ENCODE measurements at places on chromosomes 1 and 21.

DNA sequence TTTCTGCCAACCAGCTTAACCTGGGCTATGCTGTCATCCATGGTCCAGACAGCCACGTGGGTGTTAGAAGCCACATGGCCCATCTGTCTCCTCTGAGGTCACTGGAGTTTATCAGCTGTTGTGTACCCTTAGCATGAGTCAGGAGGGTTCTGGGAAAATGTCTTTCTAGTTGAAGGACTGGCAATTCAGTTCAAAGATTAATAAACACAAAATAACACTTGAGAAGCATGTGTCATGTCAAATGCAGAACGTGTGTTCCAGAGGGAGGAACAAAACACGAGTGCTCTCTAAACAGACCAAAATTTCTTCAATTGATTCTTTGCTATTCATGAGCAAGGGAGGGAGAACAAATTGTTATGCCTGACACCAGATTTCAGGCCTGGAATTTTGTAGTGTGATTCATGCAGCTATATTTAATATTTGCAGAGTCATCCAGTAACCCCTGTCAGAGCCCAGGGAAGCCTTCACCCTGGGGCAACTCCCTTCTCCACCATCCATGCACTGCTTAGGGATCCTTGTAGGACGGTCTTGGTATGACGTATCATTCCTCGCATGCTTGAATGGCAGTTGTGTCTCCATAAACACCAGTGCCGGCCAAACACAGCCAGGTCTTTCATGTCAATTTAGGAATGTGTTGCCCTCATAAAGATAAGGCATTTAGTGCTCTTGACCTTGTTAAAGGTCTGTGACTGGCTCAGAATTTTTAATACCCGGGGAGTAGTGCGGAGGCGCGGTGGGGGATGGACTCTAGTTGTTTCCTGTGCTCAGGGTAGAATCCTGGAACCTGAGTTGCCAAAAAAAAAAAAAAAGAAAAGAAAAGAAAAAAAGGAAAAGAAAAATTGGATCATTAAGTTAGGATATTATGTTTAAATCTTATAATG is 27.7 kb upstream of the DYRK1A start:
- peak; percentile 5 for DNase-seq

- no peak for DNase-seq
These were observed 8.9 kb upstream of the C1orf174 start for GRCh38 chr1:3908886-3909517.

GRCh38 chr1:109969907-109970306 is 14.7 kb upstream of the AHCYL1 start:
- no peak for DNase-seq

DNA sequence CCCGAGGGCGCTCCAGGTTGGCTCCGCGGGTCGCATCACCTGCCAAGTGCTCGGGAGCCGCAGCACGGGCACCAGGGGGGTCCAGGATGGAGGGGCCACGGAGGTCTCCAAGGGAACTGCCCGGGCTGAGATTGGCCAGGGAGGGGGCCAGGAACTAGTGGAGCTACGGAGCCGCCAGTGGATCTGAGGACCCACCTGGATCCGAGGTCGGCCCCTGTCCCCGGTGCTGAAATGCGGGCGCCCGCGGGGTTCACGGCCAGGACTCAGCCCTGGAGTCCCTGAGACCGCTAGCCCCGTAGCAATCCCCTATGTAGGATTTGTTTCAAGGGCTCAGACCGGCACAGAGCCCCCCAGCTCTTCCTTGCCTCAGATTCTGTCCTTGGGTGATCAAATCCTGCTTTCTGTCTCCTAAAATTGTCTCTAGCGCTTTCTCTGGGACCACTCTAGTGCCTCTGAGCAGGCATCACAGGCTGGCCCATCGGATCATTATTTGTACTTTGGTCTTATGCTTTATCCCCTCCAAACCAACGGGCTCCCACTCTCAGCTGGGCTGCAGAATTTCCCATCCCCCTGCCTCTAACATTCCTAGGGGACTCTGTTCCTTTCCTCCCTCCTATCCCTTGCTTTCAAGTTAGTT is 27.3 kb downstream of the KIAA2013 start:
- no peak for DNase-seq

DNA sequence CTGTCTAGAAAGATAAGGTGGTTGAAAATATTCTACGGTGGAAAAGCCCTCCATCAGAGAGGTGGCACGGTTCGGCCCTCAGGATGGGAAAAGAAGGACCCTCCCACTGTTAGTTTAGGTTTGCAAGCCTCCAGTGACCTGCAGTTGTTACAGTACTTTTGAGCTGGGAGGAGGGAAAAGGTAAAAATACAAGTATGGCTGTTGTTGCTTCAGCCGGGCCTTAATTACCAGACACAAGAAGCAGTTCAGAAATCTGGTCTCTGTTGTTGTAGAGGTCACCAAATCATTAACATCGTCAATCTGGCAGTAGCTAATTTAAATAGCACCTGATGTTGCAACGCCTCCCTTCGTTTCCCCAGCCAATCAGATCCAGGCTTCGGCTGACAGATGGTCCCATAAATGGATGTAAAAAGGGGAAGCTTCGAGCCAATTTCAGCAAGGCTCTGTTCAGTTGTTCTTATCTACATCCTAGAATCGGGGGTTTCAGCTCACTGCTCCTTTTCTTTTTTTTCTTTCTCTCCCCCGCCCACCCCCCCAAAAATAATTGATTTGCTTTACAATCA is at the start of gene ELAVL4:
ELAVL4 (plus strand) TSS at position 424 of the 563 bp plus-strand sequence. CDS start 270 bp downstream, outside the sequence.
- DNase-seq = no peak

- DNase-seq = no peak
These were observed 694 bp downstream of the TMEM167B start for GRCh38 chr1:109091078-109091838.

DNA sequence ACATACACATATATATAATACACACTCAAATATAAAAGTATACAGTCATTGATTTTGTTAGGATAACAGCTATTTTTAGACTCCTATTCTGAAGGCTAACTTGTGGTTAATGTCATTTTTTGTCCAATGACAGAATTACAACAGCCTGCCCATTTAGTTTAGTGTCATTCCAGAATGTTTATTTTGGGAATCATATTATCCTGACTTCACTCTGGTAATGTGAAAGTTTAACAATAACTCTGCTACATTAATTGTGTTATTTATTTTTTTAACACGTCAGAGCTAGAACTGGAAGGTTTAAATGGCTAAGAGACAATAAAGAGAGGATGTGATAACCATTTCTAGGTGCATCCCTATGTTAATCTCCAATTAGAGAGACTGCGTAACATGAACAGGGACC is 648.1 kb downstream of the USP25 start:
- no peak for DNase-seq

- DNase-seq = no peak
These were observed 2.6 kb upstream of the CFAP45 start for GRCh38 chr1:159902541-159902940.

DNA sequence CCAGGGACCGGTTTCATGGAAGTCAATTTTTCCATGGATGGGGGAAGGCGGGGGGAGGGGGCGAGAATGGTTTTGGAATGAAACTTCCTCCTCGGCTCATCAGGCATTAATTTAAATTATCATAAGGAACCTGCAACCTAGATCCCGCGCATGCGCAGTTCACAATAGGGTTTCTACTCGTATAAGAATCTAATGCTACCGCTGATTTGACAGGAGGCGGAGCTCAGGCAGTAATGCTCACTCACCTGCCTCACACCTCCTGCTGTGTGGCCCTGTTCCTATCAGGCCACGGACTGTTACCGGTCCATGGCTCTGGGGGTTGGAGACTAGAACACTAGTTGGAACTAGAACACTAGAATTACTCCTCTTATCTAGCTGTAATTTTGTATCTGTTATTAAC is 38.0 kb downstream of the PRRX1 start:
- DNase-seq = no peak

Measured in muscle of arm (tissue), 14 donors.